Cortex of kidney (tissue), 1 donor: ENCODE measurements at places on chromosomes 2 and 18.
A peak's percentile ranks its signal among the peaks of the same experiment; 100 is the strongest.

DNA sequence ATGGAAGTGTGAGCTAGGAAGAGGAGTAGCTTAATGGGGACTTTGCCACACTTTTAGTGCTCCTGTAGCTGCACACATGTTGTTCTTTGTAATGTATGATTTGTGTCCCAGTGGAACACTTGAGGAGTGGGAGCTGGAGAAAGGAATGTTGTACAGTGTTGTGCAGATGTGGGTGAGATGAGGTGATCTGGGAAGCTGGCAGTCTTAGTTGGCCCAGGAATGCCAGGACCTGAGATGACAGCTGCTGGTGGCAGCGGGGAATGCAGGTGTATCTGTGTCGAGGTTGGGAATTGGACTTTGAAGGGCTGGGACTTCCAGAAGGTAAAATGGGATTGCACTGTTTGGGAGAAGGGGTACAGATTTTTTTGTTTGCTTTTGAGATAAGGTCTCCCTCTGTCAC, 23.6 kb downstream of the NEDD4L start:
- DNase-seq: no peak

DNA sequence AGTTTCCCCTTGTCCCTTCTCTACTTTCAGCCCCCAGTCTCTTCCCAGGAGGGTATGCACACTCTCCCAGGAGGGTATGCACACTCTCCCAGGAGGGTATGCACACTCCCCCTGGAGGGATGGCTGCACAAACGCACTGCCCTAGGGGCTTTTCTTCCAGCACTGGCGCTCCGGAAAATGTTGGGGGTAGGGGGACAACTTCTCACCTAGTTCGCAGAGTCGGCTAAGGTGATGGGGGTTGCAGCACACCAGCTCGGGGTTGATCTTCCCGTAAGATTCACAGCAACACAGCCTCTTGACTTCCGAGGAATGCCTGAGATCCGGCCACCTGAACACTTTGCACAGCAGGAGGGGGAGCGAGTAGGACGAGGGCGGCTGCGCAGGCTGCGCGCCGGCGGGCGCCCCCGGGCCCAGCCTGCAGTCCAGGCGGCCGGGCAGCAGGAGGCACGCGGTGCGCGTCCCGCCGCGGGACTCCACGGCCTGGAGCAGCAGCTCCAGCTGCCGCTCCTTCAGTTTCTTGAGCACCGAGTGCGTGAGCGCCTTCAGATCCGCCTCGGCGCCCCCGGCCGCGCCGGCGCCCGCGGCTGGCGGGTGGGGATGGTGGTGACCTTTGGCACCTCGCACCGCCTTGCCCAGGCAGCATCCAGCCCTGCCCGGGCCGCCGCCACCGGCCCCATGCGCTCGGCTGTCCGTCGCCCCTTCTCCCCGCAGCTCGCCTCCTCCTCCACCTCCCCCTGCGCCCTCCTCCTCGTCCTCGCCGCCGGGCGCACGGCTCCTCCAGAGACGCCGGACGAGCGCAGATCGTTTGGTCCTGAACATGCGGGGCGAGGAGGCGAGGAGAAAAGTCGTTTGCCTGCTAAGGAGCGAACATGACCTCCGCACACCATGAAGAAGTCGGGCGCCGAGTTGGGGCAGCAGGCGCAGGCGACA, 894 bp downstream of the SMAD7 start:
- DNase-seq: no peak

GRCh38 chr2:64751286-64752260, 97.9 kb upstream of the SERTAD2 start:
- peak; percentile 100 for DNase-seq

- no peak for DNase-seq
Measured at GRCh38 chr2:12007282-12007681, 260.9 kb downstream of the LPIN1 start.

DNA sequence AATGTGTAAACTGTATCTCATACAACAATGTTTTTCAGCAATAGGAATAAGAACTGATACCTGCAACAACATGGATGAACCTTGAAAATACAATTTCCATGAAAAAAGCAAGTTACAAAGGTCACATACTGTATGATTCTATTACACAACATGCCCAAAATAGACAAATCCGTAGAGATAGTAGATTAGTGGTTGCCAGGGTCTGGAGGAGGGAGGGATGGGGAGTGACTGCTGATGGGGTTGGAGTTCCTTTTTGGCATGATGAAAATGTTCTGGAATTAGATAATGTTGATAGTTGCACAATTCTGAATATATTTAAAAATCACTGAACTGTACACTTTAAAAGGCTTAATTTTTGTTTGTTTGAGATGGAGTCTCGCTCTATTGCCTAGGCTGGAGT, 33.8 kb downstream of the UBXN4 start:
- no peak for DNase-seq

GRCh38 chr2:1550658-1551316, 137.5 kb downstream of the TPO start:
- DNase-seq: no peak

DNA sequence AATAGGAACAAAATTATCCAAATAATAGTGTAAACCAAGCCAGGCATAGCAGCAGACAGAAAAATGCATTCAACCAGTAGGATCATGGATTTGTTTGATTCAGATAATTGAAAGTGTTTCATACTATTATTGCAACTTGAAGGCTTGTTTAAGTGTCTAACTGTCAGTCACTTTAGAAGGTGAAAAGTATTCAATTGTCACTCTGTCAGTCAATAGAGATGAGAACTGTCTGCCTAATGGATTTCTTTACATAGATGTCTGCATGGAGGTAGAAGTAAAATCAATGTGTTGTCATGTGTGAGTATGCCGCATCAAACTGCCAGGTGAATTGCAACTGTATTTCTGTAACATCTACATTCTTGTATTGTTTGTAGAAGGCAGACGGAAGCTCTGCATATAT, 65.0 kb downstream of the ZNF407 start:
- no peak for DNase-seq

GRCh38 chr18:74982946-74983635, 225.8 kb downstream of the PTGR3 start:
- DNase-seq: no peak

DNA sequence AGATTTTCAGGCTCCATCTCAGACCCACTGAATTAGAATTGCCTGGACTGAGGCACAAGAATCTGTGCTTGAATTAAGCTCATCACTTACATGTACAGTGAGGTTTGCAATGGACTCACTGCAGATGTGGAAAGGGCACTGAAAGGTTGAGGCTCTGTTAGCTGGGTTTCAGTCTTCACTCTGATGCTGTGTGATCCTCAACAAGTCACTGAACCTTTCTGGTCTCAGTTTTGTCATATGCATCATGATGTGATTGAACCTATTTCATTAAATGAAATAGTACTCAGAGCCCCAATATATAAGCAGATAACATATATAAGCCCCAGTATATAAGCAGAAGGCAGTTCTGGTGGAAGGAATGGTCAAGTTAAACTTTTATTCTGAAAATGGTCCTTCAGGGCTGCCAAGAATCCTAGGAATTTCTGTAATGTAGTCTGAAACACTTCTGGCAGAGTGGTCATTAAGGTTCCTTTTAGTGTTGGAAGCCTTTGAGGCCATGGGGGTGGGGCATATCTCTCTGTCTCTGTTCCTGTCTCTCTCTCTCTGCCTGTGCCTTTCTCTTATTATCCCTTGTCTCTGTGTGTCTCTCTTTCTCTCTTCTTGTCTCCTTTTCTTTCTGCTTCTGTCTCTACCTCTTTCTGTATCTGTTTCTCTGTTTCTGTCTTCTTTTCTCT, 110.4 kb downstream of the ADCYAP1 start:
- DNase-seq: no peak

GRCh38 chr2:175039490-175039889, 34.3 kb upstream of the CHN1 start:
- no peak for DNase-seq

DNA sequence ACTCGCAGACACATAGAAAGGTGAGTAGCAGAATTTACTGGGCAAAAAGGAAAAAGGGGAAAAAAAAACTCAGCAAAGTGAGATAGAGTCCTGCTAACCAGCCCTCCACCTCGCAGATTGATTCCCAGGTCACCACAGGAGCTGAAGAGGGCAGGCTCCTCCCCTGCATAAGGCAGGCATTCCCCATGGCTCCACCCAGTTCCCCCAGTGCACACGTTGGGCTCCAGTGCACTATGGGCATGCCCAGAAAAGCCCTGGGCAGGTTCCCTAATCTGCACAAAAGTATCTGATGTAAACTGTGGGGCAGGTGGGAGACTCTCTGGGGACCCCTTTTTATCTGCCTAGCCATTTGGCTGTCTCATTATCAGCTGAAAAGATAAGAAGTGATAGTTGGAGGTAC, 461.2 kb upstream of the TMEFF2 start:
- DNase-seq: no peak

GRCh38 chr2:10721396-10722251, at the start of gene ATP6V1C2:
Gene ATP6V1C2, plus strand, starts transcription at chr2:10721630. Its CDS starts 1,220 bp downstream, at chr2:10722850.
- no peak for DNase-seq

DNA sequence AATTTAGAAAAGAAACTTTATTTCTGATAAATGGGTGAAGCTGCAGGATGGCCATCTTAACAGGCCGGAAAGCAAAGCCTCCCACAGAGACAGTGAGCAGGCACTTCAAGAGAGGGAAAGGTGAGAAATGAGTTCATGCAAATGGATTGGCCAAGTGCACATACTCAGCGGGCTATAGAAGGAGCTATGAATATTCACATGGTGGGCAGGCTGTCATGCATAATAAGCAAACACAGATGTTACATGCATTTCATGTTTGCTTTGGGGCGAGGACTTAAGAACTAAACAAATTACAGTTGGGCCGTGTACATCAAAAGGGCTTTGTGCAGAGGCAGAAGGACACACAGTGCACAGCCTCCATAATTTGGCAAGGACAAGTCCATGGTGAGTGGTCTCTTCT, 69.8 kb upstream of the MAL start:
- no peak for DNase-seq

DNA sequence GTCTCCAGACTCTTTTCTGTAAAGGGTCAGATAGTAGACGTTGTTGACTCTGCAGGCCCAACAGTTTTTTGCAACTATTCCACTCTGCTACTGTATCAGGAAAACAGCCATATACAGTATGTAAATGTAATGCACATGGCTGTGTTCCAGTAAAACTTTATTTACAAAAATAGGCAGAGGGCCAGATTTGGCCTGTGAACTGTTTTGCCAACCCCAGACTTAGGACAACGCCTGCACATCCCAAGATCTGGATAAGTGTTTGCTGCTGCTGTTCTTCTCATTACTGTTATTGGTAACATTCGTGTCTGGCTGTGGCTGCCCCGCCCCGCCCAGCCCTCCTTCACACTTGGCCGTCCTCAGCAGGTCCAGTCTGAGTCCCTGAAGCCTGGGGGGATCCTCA, 94.6 kb upstream of the MCFD2 start:
- DNase-seq: no peak

DNA sequence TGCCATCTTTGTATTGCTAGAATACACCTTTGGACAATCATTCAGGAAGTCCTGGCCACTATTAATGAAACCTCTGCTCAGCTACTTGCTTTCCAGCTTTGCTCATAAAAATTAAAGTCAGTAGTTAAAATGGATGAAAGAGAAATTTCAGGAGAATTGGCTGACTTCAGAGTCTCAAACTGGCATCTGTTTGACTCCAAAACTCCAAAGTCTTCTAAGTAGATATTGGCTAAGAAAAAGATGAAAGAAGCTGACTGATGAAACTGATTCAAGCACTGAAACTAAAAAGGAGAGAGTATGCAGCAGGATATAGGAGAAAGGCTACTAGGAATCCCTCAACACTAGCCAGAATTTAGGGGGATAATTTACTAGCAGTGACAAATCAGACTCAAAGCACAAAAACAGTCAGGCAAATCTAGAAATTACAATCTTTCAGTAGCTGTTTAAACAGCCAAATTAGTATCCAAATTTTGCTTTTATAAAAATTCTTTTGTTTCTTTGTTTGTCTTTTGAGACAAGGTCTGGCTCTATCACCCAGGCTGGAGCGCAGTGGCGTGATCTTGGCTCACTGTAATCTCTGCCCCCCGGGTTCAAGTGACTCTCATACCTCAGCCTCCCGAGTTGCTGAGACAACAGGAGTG, 52.1 kb upstream of the DTNA start:
- DNase-seq: no peak

DNA sequence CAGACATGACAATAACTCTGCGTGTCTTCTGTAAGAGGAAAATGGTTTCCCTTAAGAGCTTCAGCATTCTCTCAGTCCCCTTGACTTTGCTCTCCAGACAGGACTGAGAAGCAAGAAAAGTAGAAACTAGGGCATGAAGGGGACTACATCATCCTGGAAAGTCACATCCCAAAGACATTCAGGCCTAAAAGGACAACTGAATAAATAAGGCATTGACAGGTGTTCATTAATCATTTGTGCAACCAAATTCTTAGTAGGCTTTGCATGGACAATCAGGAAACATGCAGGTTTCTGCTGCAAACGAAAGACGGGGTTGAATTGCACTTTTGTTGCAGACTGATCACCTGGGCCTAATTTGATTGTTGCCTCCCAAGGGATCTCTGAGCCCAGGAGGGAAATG, 1.2 kb upstream of the SGPP2 start:
- no peak for DNase-seq
